ENCODE measurements at places on chromosomes 1 and 21.

DNA sequence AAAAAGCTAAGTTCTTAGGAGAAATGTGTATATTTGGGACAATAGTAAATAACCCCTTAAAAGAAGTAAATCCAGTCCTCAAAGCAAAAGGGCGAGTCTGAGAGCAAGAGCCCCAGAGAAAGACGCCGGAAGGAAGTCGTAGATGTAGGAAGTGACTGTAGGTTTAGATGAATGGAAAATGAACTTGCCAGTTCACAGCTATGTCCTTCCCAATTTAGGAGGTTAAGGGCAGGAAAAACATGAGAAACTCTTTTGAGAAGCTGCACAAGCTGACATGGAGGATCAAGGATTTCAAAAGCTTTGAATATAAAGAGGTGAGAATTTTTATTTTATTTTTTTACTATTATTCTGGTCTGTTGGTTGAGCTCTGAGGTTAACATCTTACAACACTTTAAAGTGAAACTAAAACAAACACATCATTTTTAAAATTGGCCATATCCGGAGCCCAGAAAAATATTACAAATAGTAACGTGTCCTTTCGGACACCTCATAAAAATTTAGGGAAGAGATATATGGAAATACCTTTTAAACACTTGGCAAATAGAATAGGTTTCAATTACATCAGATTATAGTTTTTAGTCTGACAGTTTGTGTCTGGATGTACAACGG is 1178.6 kb downstream of the MRPL39 start:
- no peak for DNase-seq

- DNase-seq, result no peak
Measured at GRCh38 chr1:190540366-190540765, 62.7 kb upstream of the BRINP3 start.

- DNase-seq, result no peak
Measured at GRCh38 chr1:22745669-22746585, 35.3 kb downstream of the EPHB2 start.

DNA sequence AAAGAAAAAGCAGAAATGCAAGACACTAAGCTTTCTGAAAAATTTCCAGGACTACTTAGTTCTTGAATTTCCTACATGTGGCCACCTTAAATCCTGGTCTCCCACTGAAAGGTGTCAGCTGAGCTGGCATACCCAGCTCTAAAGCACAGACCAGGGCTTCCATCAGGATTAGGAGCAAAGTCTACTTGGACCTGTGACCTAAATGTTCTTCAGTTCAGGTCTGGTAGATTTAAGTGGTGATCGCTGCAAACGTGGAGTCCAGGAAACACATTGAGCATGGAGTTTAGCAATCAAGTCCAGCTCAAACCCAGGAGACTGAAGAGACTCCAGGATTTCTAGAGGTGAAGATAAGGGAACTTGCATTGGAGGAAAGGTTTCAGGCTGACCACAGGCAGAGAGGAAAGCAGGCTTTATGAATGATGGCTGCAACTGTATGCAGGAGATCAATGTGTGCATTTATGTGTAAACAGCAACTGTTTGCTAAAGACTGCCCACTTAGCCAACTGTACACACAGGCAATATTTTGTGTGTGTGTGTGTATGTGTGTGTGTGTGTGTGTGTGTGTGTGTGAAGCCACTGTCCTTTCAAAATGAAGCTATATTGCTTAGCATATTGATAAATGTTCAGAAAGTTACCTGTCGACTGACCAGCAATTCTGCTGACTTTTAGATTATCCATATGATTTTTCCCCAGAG is 75.2 kb downstream of the LMX1A start:
- DNase-seq, result no peak

GRCh38 chr1:184590163-184590750 is 164.4 kb downstream of the EDEM3 start:
- DNase-seq, result no peak

- no peak for DNase-seq
Measured at GRCh38 chr21:44514746-44515358, 25.1 kb downstream of the KRTAP10-1 start.

DNA sequence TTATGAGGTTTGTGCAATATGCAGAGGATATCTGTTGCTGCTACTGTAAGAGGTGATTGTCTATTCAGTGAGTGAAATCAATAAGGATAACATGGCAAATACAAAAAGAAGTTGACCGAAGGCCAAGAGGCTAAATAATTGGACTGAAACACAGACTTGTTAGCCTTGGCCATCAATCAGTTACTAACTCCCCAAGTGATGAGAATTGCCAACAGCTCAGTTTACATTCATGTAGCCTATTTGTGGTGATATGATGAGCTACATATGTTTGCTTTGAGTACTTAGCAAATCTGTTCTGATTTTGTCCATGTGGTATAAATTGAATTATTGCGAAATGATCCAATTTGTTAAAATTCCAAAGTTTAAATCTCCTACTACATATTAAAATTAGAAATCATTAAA is 68.6 kb upstream of the VAV3 start:
- DNase-seq, result no peak

- no peak for DNase-seq
Measured at GRCh38 chr1:248243204-248243603, 12.0 kb downstream of the OR2M4 start.

DNA sequence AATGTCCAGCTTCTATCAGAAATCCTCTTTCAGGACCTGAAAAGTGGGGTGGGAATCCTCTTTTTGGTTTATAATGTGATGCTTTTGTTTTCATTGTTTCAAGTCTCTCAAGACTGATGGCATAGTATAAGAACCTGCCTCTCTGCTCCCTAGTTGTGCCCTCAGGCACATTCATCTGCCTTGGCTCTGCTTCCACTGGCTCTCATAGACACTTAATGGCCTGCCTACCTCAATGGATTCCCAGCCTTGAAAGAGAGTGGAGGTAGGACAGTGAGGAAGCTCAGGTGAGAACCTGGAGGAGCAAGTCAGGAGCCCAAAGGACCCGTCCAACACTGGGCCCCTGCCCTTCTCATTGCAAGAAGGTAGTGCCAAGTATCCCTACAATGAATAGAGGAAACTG is 4.8 kb downstream of the TTLL7 start:
- DNase-seq, result no peak
